ENCODE measurements at places on chromosomes 4 and X. TPM values are rescaled to one million over a fixed set of nuclear protein-coding genes. Genes with fewer than 3 reads are reported as not detected.

DCAF4L1 gene
- total RNA-seq: 0.19 TPM

GRCh38 chr4:14237911-14238310 lies 610.4 kb upstream of the BOD1L1 start:
- H3K27me3 ChIP-seq: no peaks in the 10 kb centered on the region
- no peak for DNase-seq
- no peaks in the 10 kb centered on the region for H3K4me1 ChIP-seq
- no peaks in the 10 kb centered on the region for H3K36me3 ChIP-seq

- H3K4me1 ChIP-seq: peaks cover 2% of the 10 kb centered on the region
- no peak for DNase-seq
- no peak overlapping the region for H3K4me3 ChIP-seq
- no peaks in the 10 kb centered on the region for H3K27me3 ChIP-seq
- H3K27ac ChIP-seq: no peak overlapping the region
- H3K36me3 ChIP-seq: no peaks in the 10 kb centered on the region
These were observed 56.7 kb downstream of the PPP3CA start for GRCh38 chr4:101290654-101291053.

- H3K4me1 ChIP-seq: no peaks in the 10 kb centered on the region
- H3K36me3 ChIP-seq: no peaks in the 10 kb centered on the region
- no peak for DNase-seq
- no peaks in the 10 kb centered on the region for H3K27me3 ChIP-seq
- no peak overlapping the region for H3K4me3 ChIP-seq
- no peak overlapping the region for H3K27ac ChIP-seq
These were observed 113.0 kb downstream of the ARHGAP24 start for GRCh38 chr4:85587952-85588351.
